ENCODE measurements at places on chromosomes 13 and 19. TPM values are rescaled to one million over a fixed set of nuclear protein-coding genes. Genes with fewer than 3 reads are reported as not detected.

Gene ZNF491
- total RNA-seq: not detected

Gene LGI4
- total RNA-seq: not detected

Gene SIGLEC10
- not detected for total RNA-seq

Gene GIPR
- total RNA-seq: 0.07 TPM

Gene CUL4A
- total RNA-seq: 159 TPM

Gene SLC1A6
- total RNA-seq: not detected

Gene NALCN
- 3.3 TPM for total RNA-seq

Gene OXGR1
- total RNA-seq: 0.67 TPM

Gene PCDH17
- under 0.01 TPM for total RNA-seq

Gene KLK4
- total RNA-seq: not detected

Gene DENND1C
- 0.06 TPM for total RNA-seq

Gene TJP3
- total RNA-seq: not detected

Gene FFAR3
- not detected for total RNA-seq

Data from HT1080 (cell line).